Posterior vena cava (tissue), 2 donors: ENCODE measurements at places on chromosomes 7 and 10. TPM values are rescaled to one million over a fixed set of nuclear protein-coding genes. Genes with fewer than 3 reads are reported as not detected.

GRCh38 chr7:31110331-31111108 lies 58.4 kb downstream of the ADCYAP1R1 start:
- no peak for DNase-seq

GRCh38 chr10:59823111-59823510 lies 69.9 kb upstream of the MRLN start:
- DNase-seq, result no peak

Gene OR6B1
- total RNA-seq, result not detected

DNA sequence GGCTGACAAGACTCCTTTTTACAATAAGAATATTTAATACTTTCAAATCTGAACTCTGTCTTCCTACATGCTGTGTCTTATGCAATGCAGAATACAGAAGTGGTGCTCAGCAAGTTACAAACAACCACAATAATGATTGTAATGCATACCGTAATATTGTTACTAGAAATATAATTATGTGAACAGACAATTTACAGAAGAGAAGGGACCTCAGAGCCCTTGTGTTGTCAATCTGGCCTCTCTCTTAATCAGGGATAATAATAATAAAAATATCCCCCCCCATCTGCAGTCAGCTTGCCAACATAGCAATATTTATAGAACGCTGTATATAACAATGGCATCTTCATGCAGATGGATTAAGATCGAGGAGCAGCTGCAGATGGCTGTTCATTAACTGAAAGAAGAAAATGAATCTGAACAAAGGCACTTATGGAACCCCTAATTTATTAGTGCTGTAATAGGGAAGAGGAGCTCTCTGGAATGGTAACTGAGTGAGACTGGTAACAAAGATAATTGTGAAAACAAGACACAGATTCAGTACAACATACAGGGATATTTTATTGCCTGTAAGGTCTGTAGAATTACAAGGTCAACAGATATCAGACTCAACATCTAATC lies 106.3 kb downstream of the TMEM26 start:
- no peak for DNase-seq

Gene LAMB4
- not detected for total RNA-seq

DNA sequence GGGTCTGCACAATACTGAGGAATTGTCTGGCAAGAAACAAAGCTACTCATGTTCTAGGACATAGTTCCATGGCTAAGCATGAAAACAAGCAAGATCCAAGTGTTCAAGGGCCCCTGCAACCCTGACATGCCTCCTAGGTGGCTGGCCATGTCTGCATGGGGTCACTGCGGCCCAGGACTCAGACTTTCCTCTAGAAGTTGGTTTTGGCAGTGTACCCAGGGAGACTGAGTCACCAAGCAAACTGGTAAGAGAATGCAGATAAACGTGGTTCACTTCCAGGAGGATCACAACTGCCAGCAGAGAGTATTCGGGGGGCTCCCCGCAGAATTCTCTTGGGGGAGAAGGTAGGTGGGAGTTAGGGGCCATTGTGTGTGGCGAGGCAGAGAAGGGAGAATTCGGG lies 7.4 kb upstream of the PFKFB3 start:
- DNase-seq, result no peak

Gene CALML3
- not detected for total RNA-seq

DNA sequence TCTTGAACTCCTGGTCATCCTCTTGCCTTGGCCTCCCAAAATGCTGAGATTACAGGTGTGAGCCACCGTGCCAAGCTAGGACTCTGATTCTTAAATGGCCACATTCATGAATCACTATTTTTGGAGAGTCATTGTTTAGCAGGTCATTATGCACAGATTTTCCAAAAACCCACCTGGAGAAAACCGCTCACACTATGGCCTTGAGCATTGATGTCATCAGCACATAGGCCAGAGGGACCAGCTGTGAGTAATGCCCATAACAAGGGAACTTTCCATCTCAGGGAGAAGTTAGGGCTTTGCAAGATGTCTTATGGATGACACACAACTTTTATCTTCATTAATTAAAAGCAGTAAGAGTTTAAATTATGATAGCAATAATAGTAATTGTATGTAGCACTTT lies 86.4 kb upstream of the KIF5B start:
- DNase-seq, result no peak

Gene ANXA7
- 131 TPM for total RNA-seq

- DNase-seq, result no peak
These were observed 225.4 kb downstream of the ZMYND11 start for GRCh38 chr10:360653-361052.

- no peak for DNase-seq
These were observed 22.7 kb upstream of the TRPV6 start for GRCh38 chr7:142908290-142908689.

Gene SSBP1
- 69.4 TPM for total RNA-seq

- DNase-seq, result peak; percentile 69
These were observed 13.4 kb downstream of the AIFM2 start for GRCh38 chr10:70119197-70119596.

DNA sequence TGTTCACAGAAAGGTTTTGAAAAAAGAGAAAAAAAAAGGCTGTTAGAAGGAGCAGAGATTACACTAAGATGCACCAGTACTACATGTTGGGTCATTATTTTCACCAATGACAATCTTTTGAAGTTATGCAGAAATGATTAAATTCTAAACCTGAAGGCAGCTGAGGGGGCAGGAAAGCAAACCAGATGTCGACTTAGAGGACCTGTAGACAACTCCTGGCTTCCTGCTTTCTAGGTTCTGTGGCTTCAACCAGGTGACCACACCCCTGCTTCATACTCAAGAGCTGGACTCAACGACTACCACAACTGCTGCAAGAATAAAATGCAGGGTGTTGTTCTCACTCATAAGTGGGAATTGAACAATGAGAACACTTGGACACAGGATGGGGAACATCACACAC lies 30.0 kb downstream of the MYOF start:
- no peak for DNase-seq

DNA sequence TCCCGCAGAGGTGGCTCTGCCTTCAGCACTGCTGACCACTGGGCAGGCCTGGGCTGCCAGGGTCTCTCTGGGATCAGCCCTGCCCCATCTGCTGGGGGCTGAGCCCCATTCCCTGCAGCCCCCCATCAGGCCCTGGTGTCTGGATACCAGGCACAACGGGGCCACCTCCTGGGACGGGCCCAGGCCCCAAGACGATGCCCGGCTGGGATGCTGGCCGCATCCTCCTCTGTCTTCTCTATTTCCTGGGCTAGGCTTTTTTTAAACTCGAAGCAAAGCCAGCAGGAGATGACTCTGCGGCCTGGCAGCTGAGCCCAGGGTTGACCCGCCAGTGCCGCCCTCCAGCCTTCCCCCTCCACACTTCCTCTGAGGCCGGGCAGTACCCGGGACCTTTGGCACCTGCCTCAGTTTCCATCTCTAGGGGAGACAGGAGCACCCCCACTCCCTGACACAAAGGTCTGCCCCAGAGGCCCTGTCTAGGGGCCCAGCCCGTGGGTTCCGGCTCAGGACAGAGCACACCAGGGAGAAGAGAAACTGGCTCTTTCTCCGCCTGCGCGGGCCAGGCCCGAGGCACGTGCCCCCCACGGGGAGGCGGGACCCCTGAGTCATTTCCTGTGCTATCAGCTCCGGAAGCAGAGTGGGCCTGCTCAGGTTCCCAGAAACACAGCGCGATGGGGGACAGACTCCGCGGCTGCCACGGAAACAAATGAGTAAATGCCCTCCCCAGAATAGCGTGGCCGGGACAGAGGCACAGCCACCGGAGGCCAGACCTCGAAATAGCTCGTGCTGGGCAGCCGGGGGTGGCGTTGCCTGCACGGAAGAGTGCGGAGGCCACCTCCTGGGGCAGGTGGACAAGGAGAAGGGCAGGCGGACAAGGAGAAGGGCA lies 84.6 kb upstream of the PDGFA start:
- DNase-seq, result peak; percentile 95

Gene YKT6
- total RNA-seq, result 71.8 TPM

DNA sequence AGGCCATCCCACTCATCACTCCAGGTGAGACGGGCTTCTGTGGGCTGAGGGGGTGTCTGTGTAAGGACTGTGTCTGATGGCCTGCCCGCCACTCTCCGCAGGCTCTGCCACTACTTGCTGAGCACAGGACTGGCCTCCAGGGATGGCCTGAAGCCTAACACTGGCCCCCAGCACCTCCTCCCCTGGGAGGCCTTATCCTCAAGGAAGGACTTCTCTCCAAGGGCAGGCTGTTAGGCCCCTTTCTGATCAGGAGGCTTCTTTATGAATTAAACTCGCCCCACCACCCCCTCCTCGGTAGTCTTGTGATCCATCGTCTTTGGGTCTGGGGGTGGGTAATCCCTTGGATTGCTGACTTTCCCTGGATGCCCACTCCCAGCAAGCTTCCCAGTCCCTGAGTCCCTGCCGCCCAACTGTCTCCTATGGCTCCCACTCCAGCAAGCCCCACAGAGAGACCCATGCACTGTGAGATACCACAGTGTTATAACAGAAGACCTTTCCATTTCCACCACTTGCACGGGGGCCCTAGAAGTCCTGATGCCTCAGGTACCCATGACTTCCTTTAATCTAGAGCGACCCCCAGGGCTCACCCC lies 4.7 kb downstream of the FXYD4 start:
- peak; percentile 36 for DNase-seq

DNA sequence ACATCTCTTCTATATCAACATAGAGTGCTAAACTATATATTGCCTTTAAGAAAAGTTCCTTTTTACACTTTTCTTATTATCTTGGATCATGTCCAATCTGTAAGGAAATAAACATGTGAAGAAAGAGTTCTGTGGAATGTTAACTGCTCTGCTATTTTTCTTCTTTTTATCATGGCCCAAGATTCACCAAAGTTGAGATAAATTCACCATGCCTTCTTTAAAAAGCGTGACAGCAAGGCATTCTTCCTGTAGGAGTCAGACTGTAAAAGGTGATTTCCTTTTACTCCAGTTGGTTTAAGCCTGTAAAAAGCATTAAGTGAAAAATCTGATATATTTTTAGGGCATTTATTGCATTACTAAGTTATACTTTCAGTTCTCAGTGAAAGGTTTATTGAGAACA lies 165.7 kb upstream of the FZD1 start:
- DNase-seq, result no peak

DNA sequence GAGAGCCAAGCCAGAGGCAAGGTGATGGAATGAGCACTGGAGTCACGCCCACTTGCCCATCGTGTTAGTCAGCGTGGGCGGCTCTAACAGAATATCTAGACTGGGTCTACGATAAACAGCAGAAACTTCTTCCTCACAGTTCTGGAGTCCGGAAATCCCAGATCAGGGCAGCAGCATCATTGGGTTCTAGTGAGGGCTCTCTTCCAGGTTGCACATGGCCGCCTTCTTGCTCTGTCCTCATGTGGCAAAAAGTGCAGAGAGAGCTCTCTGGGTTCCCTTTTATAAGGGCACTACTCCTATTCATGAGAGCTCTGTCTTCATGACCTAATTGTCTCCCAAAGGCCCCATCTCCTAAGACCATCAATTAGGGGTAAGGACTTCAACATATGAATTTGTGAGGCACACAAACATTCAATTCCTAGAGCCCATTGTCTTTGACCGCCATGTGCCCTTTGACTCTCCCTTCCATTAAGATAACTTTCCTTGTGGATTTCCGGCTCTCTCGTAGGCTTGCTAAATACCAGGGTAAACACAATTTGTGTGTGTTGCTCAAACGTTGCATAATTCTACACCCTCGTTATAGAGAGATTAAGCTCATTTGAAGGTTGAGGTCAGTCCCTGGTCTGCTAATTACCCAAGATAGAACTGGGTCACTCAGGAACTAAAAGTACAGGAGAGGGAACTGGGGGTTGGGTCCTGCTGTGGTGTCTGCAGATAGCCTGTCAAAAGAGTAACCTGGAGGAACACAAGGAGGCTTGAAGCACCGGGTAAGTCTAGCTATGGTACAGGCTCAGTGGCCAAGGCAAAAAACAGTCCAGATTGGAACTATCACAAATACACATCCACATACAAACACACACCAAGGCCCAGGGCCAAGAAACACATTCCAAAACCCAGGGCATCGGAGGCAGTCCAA lies 28.7 kb upstream of the USP6NL start:
- no peak for DNase-seq

- DNase-seq, result peak; percentile 94
These were observed 94.1 kb downstream of the PRKAG2 start for GRCh38 chr7:151782598-151783448.

DNA sequence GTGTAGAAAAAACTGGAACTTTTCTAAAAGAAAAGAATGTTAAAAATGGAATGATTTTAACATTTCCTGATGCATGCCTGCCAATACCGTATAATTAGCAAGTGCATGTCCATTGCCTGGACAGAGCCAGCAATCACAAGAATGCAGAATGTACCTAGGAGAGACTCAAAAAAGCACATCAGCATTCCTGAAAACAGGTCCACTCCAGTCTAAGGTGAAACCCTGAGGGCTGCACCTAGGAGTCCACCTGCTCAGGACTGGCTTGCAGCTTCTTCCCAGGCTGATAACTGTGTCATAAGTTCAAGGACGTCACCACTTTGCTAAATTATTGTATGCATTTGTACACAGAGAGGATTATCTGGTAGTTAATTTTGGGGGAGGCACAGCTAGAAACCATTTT lies 5.4 kb downstream of the CCDC201 start:
- DNase-seq, result no peak

GRCh38 chr7:43104874-43105520 lies 7.5 kb upstream of the HECW1 start:
- DNase-seq, result no peak

Gene SLC13A1
- not detected for total RNA-seq

GRCh38 chr10:54758791-54759190 lies 42.2 kb downstream of the PCDH15 start:
- no peak for DNase-seq

- no peak for DNase-seq
These were observed at the start of gene PTF1A for GRCh38 chr10:23191764-23192711. PTF1A (plus strand) TSS chr10:23192312; CDS start chr10:23192531, 219 bp downstream.
